Hair follicular keratinocyte (primary cell): ENCODE measurements at places on chromosomes 12 and 14. TPM values are rescaled to one million over a fixed set of nuclear protein-coding genes. Genes with fewer than 3 reads are reported as not detected.

Gene HSPB8
- total RNA-seq: 0.15 and 0.39 TPM in 2 replicates

Gene COL2A1
- total RNA-seq: 0.16 and 0.72 TPM in 2 replicates

Gene ARMH4
- 0.04 and 0.47 TPM in 2 replicates for total RNA-seq

Gene KRT82
- not detected in 2 replicates for total RNA-seq

Gene ABHD12B
- not detected in 2 replicates for total RNA-seq

Gene TEAD4
- total RNA-seq: 17.3 and 34.2 TPM in 2 replicates

Gene SH2B3
- total RNA-seq: 28.9 and 33.1 TPM in 2 replicates

Gene SLC16A7
- 5.2 and 6.0 TPM in 2 replicates for total RNA-seq

Gene LHX5
- total RNA-seq: 0.15 and 1.2 TPM in 2 replicates

Gene ZFYVE26
- 7.5 and 8.1 TPM in 2 replicates for total RNA-seq

Gene ZNF385A
- total RNA-seq: 25.5 and 37.4 TPM in 2 replicates

Gene RNASE4
- total RNA-seq: 4.0 and 10.7 TPM in 2 replicates
